ENCODE measurements at places on chromosomes 5 and 9. TPM values are rescaled to one million over a fixed set of nuclear protein-coding genes. Genes with fewer than 3 reads are reported as not detected.

SPINK1 gene
- not detected for total RNA-seq

OTP gene
- not detected for total RNA-seq

ACSL6 gene
- 0.65 TPM for total RNA-seq

RELL2 gene
- 7.3 TPM for total RNA-seq

PDCD1LG2 gene
- 0.54 TPM for total RNA-seq

Measured in dermis lymphatic vessel endothelial cell (primary cell).